ENCODE measurements at places on chromosomes 4 and X. TPM values are rescaled to one million over a fixed set of nuclear protein-coding genes. Genes with fewer than 3 reads are reported as not detected.

GPRASP1 gene
- total RNA-seq: 1.7 TPM

FAT4 gene
- total RNA-seq: 37.5 TPM

MID2 gene
- 3.3 TPM for total RNA-seq

DNA sequence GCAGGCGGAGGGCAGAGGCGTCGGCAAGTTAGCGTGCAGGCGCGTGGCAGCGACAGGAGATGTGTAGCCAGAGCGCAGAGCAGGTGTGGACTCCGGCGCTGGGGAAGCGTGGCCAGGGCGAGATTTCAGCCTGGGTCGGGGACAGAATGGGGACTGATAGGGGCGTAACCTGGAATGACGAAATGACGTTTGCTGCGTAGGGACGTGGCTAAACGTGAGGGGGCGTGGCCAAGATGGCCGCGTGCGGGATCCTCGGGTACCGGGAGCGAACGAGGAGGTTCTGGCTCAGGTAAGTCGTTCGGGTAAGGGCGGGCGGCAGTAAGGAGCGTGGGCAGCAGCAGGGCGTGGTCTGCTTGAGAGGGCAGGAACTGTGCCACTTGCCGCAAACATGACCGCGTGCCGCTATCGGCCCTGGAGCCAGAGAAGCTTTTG is 10.9 kb upstream of the CLTRN start:
- DNase-seq: no peak

GRCh38 chr4:120816296-120816965 is 106.1 kb downstream of the PRDM5 start:
- no peak for DNase-seq

DNA sequence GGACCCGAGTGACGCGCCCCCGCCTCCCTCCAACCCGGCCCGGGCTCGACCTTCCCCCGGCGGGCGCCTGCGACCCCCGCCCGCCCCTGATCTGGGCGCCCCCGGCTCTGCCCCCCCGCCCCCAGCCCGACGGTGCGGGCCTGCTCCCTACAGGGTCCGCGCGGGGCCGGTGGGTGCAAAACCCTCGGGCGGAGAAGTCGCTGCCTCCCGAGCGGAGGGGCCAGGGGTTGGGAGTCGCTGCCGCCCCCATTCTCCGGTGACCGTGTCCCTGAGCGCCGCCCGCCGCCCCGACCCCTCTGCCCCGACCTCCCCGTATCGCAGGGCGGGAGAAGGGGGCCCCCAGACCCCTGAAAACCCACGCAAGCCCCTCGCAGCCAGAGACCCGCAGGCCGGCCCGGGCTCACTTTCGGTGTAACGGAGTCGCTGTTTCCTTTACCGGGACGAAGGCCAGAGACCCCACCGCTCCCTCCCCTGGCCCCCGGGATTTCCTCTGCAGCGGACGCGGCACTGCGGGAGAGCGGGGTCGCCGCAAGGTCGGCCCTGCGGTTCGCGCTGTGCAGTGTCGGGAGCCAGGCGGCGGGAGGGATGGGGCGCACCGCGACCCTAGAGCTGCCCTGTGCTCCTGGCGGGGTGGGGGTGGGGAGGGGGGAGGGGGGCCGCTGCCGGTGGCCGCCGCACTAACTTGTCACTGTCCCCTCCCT is 729 bp upstream of the CPLX1 start:
- no peak for DNase-seq

GRCh38 chr4:125620066-125620860 is 305.5 kb downstream of the FAT4 start:
- peak; percentile 19 for DNase-seq

GRCh38 chrX:2703991-2704369 is 12.9 kb downstream of the CD99 start:
- no peak for DNase-seq

DNA sequence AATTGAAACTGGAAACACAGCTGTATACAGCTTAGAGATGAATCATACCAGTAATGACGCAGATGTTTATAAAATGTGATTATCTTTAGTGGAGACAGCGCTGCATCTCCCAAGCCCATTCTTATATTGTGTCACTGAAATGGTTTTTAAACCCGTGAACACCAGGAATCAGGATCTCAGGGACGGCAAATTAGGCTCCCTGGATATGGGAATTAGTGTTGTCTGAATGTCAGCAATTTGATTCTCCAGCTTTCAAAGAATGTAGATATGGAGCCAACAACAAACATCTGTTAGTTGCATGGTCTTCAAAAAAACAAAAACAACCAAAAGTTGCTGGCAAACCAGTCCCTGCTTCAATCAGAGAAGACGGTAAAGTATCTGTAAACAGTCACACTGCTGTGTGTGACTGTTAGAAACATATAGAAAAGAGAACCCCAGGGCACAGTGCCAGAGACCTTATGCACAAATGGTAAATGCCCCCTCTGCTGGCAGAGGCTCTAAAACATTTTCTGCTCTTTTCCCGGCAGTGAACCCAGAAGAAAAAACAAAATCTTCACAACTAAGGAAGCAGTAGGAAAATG is 351.9 kb upstream of the FTHL17 start:
- DNase-seq: peak; percentile 62

DNA sequence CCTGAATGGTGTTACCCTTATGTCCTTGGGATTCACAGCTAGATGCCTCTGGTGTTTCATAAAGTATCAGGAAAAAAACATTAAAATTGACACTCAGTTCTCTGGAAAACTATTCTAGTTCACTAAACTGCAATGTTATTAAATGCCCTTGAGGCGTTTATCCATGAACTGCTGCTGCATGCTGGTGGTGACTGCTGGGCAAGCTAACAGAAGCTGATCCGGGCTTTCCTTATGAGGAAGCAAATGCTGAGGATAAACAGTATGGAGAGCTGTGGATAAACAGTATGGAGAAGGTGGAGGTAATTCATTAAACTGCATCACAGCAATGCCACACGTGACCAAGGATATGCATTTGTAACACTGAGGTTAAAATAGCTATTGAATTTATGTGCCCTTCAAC is 227.0 kb downstream of the NR3C2 start:
- no peak for DNase-seq

GRCh38 chr4:140116442-140117104 is 37.4 kb downstream of the MAML3 start:
- DNase-seq: peak; percentile 54

DNA sequence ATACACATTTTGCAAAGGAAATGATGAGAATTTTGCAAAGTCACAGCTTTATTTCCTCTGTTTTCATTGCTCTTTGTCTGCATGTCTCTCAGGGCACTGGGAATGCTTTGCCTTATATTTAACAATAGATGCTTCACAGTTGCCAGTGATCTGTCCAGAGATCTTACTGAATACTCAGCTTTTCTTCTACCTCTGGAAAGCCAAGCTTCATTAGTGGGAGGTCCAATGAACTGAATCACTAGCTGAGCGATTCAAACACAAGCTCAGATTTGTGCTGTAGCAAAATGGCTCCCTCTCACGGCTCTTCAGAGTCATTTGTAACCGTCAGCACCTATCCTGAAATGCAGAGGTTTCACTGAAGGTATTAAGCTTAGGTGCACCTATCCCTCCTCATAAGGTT is 138.9 kb downstream of the DCLK2 start:
- DNase-seq: peak; percentile 87

DNA sequence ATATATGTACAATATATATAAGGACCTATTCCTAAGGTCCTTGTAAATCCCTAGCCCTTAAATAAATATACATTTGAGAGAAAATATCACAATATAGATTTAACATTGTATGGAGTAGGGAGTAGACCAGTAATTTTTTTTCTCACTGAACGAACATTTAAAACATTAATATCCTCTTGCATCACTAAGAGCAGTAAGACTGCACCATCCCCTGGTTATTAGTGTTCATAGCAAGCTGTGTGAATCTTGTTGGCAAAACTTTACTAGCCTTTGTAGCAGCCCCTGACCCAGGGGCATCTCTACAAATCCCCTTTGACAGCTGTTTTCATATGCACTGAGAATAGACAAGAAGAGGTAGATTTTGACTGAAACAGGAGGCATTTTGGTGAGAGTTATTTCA is 146.5 kb downstream of the IL1RAPL2 start:
- DNase-seq: no peak

DNA sequence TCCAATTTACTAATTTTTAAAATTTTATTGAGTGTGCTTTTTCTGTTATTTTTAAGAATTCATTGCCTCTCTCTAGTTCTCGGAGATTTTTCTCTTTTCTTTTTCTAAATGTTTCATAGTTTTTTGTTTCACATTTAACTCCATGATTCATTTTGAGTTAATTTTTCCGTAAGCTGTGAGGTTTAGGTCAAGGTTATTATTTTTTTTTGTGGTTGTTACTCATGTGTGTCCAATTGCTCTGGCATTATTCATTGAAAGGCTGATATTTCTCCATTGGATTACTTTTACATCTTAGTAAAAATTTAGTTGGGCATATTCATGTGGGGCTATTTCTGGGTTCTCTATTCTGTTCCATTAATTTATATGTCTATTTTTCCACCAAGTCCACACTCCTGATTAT is 220.8 kb downstream of the MID1IP1 start:
- DNase-seq: no peak

DNA sequence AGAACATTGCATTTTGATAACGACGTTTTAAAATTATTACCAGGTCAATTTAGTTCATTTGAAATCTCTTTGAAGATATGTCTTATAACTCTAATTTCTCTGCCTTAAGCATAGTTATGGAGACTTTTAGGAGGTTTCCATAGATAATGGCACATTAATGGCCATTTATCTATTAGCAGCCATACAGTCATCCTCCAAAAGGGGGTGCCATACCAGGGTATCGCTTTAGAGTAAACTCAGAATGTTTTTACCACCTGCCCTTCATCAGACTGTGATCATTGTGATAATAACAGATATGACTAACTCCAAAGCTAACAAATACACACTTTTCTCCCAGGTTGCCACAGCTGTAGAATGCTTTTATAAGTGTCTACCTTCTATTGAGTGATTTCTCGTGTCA is 461.5 kb downstream of the FSTL5 start:
- no peak for DNase-seq

DNA sequence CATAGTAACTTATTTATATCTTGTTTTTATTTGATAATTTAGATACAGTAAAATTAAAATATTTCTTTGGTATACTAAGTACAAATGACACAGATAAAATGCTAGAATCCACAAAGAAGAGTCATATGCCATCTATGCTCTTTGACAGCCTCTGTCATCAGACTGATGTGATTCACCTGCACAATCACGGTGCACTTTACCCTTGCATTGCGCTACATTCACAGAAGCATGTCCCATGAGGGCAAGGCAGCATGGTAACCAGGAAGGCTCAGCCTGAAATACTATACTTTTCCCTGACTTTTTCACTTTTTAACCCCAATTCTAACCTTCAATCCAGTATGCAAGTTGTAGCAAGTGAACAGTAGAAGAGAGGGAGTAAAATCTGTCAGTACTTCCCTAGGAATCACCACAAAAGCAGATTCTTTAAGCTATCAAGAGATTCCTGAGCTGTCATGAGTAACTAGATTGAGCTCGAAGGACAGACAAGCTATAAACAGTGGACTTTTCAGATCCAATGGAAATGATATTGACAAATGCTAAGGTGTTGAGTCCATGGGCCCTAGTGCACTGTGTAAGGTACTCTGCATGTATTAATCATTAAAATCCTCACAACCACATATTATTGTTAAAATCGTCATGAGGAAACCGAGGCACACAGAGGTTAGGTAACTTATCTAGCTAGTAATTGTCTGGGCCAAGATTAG is 14.2 kb downstream of the SEC24D start:
- DNase-seq: no peak

DNA sequence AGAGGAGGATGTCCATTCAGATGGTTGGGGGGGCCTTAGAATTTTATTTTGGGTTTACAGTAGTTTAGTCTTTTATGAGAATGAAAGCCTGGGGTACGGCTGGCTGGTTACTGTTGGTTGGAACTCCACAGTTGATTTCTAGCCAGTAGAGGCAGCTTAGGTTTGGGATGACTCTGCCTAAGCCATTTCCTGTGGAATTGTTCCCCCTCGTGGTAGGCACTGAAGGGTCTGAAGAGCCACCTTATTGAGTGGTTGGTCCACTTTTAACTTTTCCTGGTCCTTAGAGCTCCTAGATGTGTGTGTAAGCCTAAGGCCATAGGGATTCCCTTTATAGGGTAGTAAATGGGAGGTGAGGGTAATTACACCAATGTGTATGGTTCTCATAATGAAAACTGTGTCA is 19.7 kb downstream of the SPIN3 start:
- DNase-seq: no peak

DNA sequence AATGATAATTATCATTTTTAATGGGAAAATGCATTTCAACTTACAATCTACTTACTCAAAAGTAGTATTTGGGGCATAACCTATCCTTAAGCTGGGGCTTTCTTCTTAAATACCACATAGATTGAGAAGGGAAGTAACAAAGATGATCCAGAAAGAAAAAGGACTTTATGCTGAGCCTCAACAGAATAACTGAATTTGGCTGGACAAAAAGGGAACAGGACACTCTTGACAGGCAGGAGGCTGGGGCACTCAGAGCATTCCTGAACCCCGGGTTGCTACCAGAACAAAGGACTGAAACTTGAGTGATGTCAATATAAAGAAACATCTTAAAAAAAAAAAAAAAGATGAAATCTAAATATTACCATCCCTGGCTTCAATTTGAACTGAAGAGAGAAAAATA is 23.9 kb downstream of the RELL1 start:
- DNase-seq: no peak
